Bronchial epithelial cell (primary cell): ENCODE measurements at places on chromosomes 11 and 22.

GRCh38 chr11:61985869-61986268 is 18.4 kb upstream of the FTH1 start:
- DNase-seq, result peak; percentile 86

DNA sequence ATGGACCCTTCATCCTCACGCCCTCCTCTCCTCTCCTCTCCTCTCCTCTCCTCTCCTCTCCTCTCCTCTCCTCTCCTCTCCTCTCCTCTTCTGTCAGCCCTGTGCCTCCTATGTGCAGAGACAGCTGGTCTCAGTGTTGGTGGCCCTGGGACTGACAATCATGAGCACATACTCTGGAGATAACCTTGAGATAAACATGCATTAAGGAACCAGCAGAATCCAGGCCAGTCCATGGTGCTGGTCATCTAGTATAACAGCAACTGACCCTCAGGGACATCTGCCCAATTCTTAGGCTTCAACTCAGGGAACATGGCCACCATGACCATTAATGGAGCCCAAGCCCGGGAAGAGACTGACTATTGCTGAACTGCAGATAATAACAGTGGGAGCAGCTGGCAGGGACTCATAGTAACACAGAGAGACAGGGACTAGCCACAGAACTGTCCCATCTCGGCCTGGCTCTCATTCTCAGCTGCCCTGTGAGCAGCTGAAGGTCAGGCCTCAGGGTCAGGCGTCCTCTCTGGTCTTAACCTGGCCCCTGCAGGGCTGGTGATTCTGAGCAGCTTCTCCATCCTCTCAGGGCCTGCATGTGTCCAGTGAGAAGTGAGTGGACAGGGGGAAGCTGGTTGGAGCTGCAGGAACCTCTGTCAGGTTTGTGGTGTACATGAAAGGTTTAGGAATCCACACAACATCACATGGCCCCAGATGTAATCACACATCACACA is 45.4 kb downstream of the GGTLC2 start:
- DNase-seq, result no peak

DNA sequence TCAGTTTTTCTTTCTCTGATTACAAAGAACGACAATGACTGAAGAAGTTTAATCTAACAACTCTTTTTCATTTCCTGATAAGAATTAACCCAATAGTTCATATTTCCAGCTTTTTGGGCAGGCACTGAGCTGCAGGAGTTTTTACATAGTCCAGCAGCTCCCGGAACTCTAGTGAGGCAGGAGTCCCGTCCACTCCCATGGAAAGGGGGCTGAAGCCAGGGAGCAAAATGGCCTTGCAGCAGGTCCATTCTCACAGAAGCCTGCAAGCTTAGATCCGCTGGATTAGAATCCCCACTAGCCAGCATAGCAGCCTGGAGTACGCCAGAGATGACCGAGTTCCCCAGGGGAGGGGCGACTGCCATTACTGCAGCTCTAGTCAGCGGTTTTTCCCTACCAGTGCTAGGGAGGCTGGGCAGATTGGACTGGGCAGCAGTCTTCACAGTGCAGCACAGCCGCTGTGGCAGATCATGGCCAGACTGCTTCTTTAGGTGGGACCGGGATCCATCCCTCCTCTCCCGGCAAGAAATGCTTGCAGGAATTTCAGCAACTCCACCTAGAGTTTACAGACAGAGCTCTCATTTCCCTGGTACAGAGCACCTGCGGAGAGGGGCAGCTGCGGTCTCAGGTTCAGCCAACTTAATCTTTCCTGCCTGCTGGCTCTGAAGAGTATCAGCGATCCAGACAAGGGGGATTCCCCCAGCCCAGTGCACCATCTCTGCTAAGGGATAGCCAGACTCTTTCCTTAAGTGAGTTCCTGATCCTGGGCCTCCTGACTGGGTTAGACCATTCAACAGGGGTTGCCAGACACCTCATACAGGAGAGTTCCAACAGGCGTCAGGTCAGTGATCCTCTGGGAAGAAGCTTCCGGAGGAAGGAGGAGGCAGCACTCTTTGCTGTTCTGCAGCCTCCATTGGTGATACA is 742 bp upstream of the CASP4 start:
- no peak for DNase-seq

GRCh38 chr11:88521799-88522201 is 184.3 kb upstream of the CTSC start:
- no peak for DNase-seq

DNA sequence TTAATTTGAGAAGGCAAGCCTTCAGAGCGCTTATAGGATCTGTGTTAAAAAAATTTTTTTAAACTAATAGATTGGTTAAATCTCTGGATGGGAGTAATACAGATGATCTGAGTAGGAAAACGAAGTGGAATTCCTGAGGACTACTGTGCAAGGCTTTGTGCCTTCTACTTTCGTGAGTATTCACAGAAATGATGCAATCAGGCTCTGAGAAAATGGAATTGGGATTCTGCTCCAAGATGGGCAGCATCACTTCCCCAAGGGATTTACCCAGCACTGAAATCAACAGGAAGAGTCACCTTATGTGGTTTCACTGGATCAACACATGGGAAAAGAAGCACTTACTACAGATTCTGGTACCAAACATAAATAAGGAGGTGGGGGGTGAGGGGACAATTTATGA is 12.5 kb downstream of the KMT5B start:
- peak; percentile 26 for DNase-seq

DNA sequence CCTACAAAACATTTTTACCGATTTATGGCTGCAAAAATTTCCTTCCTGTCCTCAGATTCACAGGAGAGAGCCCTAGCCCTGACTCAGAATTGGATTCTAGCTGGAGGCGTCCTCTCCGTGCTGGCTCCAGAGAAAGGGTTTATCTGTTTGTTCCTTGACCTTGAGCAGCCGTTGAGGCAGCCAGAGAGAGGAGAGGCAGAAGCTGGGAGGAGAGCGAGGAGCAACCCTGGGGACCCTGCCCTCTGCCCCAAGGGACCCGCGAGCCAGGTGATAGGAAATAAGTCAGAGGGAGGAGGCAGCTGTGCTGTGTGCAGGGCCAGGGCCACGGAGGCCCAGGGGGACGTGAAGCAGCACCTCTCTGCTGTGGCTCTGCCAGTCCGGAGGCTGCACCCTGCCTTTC is 75.6 kb downstream of the IGLL1 start:
- no peak for DNase-seq

DNA sequence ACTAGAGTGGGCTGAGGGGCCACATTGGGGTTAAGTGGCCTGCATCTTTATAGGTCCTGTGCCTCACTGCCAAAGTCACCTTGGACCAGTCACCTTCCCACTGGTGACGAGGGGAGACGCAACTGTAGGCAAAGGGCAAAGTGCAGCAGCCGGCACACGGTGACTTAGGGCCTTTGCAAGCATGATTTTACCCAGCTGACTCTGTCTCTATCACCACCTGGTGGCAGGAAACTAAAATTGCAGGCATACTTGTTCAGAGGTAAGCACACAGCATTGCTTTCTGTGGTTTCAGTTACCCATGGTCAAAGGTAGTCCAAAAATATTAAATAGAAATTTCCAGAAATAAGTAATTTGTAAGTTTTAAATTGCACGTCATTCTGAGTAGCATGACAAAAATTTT is 1164.4 kb downstream of the BRD1 start:
- DNase-seq, result no peak

GRCh38 chr11:95076416-95076815 is 9.7 kb downstream of the SRSF8 start:
- DNase-seq, result peak; percentile 74

DNA sequence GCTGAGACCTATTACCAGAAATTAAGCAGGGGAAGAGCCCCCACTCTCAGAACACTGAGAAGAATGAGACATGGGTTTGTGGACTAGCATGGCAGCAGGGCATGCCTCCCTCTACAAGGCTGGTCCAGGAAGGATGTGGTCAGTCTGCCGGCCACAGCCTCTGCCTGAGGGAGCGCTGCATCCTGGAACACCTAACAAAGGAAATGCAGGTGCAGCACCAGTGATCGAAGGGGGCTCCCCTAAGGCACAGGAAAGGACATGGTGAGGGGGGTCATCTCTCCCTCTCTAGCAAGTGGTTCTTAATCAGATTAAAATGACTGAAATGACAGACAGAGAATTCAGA is 40.6 kb upstream of the ARL14EP start:
- DNase-seq, result no peak

- DNase-seq, result no peak
Observed at GRCh38 chr11:106395716-106396349, 318.4 kb downstream of the AASDHPPT start.

- DNase-seq, result peak; percentile 98
Observed at GRCh38 chr22:21816787-21817496, 50.5 kb downstream of the MAPK1 start.

- DNase-seq, result no peak
Observed at GRCh38 chr11:103680826-103681225, 355.6 kb upstream of the DDI1 start.

- no peak for DNase-seq
Observed at GRCh38 chr11:86444981-86445380, 70.3 kb downstream of the CCDC81 start.
